Effector memory CD4-positive, alpha-beta T cell (primary cell): ENCODE measurements at places on chromosomes 7 and 10.

DNA sequence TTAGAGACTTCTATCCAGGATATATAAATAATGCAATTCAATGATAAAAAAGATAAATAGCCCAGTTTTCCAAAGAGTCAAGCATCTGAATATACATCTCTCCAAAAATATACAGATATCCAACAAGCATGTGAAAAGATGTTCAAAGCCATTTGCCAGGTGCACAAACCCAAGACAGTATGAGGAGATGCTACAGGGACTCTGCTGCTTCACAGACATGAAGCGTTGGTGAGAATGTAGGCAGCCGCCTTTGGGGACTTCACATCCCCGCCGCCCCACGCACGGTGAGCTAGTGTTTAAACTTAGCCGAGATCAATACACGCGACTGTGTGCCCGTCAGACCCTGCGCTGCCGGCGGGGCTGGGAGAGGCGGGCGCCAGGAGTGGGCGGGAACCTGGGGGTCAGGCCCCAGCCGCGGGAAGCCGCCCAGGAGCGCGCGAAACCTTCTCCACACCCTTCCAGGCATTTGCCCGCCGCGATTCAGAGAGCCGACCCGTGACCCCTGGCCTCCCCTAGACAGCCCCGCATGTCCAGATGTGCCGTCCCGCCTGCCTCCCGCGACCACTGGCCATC is 927 bp upstream of the ALOX5 start:
- no peak for DNase-seq

- DNase-seq: no peak
These were observed 159.5 kb upstream of the WDR11 start for GRCh38 chr10:120691625-120692024.

DNA sequence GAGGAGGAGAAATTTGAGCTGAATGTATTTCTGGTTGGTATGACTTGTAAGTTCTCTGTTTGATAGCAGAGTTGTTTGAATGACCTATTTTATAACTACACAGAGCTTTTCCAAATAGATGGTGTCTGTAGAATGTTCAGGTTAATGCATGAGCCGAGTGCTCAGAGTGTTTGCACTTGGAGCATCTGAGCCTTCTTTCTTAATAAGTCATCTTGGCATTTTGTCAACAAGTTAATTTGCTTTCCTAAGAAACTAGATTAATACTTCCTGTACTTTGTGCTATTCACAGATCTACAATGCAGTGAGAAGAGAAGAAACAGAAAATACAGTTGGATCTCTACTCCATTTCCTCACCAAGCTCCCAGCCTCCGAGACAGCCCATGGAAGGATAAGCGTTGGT is 138.2 kb downstream of the PLCE1 start:
- no peak for DNase-seq

GRCh38 chr7:11767148-11767547 is 64.8 kb downstream of the THSD7A start:
- DNase-seq: no peak
